ENCODE measurements at places on chromosomes 11 and 22.

- DNase-seq, result no peak
These were observed 19.8 kb upstream of the TIMP3 start for GRCh38 chr22:32781695-32782094.

DNA sequence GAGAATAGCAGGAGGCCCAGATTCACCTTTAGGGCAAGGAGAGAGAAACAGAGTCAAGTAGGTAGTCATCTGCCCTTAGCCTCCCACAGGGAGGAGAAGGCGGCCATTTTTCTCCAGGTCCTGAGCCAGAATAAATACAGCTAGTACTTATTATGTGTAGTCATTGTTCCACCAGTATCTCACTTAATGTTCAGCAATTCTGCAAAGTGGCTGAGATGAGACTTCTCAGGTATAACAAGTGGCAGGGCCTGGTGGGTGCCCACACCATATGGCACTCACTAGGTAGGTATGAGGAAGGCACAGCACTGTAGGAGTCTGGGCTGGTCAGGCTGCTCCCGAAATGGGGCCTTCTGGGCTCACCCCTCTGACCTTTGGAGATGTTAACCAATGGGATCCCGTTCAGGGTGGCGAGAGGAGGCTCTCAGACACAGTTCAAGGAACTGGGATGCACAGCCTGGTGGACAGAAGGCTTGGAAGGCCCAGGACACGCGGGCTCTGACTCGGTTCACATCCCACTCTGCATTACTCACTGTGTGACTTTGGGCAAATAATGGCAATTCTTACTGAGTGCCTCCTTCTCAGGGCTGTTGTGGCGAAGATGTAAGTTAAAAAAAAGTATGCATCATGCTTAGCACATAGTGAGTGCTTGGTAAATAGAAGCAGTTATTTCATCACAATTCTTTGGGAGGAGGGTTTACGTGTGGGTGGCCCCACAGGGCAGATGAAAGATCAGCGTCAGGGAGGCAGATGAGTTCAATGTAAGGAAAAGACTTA lies 25.1 kb downstream of the RTN4RL2 start:
- DNase-seq, result no peak

DNA sequence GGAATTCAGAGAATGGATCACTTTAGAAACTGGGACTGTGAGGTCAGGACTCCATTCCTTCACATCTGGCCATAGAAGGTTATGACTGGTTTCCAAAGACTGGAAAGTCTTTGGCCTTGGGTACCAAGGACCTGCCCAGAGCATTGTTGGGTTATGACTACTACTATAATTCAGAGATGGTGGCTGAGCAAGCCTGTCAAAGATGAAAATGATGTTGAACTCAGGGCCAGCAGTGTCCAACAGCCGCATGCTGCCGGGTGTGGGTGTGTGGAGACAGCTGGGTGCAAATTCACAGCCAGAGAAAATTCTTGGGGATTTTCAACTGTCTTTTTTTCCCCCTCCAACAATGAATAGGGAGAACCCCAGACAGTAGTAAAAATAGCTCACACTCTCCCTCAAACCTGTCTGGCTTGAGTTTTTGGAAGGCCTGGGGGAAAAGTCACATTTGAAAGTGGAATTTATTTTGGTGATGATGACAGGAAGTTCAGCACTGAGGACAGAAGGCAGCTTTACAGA lies 166.8 kb upstream of the NCAM1 start:
- no peak for DNase-seq

DNA sequence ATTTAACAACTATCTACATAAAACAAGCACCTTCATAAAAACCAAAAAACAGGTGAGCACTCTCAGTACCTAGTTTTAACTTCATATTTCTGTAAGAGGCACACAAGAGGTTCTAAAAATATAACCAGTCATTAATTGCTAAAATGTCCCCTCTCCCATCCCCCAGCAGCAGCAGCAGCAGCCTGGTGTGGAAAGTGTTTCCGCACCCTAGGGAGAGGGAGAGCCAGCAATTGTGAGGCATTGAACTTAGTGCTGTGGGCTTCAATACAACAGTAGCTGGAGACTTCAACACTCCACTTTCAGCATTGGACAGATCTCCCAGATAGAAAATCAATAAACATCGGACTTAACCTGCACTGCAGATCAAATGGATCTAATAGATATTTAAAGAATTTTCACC lies 1158.5 kb downstream of the JRKL start:
- no peak for DNase-seq

DNA sequence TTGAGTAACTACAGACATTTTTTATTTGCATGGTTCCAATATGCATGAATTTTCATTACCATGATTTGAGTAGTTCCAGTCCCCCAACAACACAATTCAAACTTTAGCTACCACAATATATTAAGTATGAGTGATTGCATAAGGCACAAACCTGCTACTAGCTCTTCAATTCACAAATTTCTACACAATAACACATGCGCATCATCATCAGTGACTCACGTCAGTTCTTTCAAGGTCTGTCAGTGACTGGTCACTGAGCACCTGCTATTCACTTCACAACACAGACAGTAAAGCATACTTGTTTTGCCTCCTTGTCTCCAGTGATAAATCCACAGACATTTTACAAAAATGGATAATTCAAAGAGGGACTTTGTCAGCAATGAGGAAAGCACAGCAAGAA lies 435.1 kb upstream of the CCDC90B start:
- DNase-seq, result no peak

DNA sequence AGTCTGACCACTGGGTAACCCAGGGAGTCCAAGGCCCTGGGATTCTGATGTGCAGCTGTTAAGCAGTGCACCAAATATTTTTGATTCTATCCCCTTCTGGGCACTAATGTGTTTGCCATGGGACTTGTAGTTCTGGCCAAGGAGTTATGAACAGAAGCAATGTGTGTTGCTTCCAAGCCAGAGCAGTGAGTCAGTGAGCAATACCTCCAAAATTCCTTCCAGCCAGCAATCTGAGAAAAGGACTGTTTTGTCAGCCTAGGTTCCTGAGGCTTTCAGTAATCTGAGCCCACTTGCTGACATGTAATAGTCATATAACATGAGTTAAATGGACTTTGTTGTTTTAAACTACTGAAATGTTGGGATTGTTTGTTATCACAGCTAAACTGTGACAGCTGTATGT lies 311.4 kb downstream of the NELL1 start:
- no peak for DNase-seq

DNA sequence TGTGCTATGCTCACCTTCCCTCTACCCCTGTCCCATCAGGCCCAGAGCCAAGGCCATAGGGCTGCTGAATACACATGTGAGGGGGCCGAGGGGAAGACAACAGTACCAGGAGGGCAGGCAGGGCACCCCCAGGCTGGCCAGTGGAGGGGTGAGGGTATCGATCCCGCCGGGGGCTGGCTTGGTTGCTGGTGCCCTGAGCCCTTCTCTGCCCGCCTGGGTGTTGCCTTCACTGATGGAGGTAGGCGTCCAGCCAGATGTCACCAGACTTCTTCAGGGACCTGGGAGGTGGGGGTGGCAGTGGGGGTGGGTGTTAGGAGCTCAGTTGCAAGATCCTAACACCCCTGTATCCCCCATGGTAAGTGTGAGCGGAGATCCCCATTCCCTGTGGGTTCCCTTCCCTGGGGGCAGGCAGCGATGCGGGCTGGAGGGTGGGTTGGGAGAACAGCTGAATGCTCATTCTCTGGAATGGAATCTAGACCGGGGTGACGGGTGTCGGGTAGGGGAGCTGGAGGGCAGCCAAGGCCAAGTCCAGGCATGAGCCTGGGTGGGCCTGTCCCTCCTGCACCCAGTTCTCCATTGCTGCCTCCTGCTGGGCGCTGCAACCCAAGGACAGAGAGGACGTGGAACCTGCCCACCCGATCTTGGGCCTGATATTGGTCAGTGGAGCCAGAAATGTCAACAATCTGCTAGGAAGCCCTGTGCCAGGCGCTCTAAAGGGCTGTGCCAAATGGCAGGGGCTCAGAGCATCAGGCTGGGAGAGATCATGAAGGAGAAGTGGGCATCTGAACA lies 17.6 kb downstream of the FADS3 start:
- DNase-seq, result no peak

- no peak for DNase-seq
These were observed 27.9 kb downstream of the GNAZ start for GRCh38 chr22:23098230-23098705.
